ENCODE measurements at places on chromosomes 1 and 21.

GRCh38 chr1:228161362-228161761 lies 4.2 kb upstream of the IBA57 start:
- DNase-seq, result no peak

DNA sequence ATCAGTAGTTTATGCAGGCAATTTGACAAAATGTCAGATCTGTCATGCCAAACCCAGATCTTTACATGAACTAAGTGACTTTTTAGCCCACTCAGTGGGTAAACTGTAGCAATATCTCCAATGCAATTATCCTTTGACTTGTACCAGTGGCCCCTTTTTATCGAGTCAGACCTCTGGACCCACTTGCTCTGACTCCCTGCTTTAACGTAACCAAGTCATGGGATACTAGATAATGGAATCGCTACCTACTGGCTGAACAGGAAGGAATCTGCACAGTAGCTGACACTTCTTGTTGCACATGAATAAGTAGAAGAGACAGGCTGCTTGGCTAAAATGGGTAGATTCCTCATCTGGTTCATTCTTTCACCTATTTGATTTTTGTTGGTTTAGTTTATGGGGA lies 128.4 kb upstream of the LYPLAL1 start:
- no peak for DNase-seq

- DNase-seq, result no peak
These were observed 36.0 kb upstream of the COL6A2 start for GRCh38 chr21:46061950-46062349.

DNA sequence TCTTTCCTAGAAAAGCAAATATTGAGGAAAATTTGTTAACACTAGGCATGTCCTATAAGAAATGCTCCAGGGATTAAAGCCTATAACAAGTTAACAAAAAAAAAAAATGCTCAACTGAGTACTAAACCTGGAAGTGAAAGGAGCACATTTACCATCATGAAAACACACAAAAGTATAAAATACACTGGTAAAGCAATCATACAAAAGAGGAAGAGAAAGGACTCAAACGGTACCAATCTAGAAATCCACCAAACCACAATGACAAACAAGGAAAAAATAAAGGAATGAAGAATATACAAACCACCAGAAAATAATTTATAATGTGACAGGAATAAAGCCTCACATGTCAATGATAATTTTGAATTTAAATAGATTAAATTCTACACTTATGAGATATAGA lies 21.2 kb downstream of the CD1E start:
- no peak for DNase-seq

GRCh38 chr1:215044151-215044550 lies 38.4 kb upstream of the KCNK2 start:
- DNase-seq, result no peak

DNA sequence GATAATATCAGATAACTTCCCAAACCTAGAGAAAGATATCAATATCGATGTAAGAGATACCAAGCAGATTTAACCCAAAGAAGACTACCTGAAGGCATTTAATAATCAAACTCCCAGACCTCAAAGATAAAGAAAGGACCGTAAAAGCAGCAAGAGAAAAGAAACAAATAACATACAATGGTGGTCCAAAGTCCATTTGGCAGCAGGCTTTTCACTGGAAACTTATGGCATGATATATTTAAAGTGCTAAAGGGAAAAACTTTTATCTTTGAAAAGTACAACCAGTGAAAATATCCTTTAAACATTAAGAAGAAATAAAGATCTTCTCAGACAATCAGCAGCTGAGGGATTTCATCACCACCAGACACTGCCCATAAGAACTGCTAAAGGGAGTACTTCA lies 812.7 kb upstream of the ADAMTS5 start:
- DNase-seq, result no peak

DNA sequence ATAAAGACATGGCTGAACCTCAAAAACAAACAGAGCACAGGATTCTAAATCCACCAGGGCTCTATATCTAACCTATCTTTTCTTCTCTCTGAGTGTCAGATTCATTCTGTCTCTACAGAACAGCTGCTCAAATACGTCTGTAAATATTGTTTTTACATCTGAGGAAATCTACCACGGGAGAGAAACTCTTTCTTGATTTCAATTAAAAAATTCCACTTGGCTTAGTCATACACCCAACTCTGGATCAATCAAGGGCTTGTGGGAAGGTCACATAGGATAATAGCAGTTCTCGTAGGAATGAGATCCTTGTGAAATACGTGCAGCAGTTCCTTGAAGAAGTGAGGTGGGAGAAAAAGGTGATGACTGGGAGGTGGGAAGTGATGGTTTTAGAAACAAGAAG lies 1355.7 kb upstream of the ADGRL2 start:
- no peak for DNase-seq

- no peak for DNase-seq
These were observed 64.6 kb downstream of the KCNAB2 start for GRCh38 chr1:6110326-6110725.

DNA sequence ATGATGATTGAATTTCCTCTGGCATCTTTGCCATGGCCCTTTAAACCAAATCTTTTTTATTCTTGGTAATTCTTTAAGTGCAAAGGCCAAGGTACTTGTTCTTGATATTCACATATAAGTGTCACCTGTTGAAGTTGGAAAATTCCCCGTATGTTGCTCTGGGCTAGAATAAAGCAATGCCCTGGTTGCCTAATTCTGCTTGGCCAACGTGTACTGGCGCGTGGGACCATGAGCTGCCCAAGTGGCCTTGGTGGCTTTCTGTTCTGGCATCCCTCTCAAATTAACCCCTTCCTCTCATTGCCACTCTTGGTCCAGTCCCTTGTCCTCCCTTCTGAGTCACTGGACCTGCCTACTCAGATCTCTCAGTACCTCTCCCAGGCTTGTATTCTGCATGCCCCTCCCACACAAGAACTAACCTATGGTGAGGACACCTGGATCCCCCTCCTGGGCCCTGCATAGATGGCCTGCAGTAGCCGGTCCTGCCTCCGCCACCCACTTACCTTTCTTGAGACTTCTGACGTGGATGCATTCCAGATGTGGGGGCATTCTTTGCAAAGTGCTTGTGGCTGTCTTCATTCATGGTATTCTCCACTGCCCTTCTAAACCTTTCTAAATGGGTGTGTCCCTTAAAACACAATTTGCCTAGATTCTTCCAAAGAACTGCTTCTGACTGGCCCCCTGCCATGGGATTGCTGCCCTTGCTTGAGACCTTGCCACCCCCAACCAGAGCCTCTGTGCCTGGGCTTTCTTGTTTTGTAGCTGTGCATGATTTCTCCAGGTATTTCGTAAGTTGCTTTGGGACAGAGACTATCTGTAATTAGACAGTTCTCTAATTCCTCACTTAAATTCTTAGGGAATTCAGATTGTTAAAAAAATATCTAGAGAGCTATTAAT lies 152.4 kb downstream of the GALNT2 start:
- DNase-seq, result no peak

DNA sequence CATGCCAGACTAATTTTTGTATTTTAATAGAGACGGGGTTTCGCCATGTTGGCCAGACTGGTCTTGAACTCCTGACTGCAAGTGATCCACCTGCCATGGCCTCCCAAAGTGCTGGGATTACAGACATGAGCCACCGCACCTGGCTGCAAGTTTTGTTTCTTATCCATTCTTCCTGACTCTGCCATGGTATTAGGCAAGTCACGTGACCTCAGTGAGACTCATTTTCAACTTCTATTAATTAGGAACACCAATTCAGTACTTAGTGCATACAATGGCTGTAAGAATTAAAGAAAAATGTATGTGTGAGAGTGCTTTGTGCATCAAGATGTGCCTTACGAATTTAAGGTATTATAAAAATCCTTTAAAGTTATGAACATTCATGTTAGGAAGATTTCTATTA lies 111.2 kb downstream of the CACNA1E start:
- no peak for DNase-seq

DNA sequence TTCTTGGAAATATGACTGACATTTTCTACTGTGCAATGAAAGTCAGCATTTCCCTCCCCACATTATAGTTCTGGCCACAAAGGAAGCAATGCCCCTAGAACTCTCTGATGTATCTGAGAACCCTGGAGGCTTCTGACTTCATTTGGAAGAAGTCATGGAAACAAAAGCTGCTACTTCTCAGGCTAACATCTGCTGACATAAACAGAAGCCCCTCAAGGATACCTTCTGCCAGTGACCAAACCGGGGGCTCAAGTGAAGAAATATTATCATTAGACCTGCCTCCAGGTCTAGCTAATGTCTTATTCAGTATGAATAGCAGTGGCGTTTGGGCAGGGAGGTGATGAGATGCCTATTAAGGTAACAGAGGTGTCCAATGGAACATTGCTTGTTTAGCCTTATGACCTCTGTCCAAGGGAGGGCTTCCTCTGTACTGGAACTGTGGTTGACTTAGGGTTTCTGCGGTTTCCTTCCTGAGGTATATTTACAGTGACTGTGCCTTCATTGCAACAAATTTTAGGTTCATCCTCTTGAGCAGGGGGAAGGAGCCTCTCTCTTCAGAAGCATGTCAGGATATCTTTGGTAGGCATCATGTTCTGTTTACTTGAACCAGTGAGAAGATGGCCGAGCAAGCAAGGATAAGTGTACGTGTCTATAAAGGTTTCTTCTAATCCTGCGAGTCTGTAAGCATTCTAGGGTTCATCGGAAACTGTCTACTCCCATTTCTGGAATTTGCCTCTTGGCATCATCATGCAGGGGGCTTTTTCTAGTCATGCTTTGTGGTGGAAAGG lies 161.7 kb downstream of the PBX1 start:
- DNase-seq, result no peak

- no peak for DNase-seq
These were observed 36.6 kb downstream of the DMRTB1 start for GRCh38 chr1:53495633-53496345.
